ENCODE measurements at places on chromosomes 2 and 18.

DNA sequence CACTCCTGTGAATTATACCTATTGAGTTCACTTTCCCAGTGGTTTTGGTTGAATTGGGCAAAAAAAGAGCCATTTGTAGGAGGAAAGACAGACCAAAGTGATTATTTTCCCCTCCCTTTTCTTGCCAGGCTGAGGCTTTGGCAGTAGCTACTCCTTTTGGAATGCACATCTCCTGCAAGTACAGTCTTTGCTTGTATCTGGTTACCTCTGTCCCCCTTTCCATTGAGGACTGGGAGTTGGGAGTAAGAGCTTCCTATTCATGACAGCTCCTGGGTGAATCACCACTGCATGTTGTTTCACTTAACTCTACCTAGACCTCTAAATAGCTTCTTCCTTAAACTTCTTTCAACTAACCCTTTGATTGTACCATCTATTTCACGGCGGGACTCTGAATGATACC, 695.3 kb upstream of the ZNF804A start:
- DNase-seq = no peak

GRCh38 chr2:221264318-221264717, 307.8 kb downstream of the EPHA4 start:
- DNase-seq = no peak

DNA sequence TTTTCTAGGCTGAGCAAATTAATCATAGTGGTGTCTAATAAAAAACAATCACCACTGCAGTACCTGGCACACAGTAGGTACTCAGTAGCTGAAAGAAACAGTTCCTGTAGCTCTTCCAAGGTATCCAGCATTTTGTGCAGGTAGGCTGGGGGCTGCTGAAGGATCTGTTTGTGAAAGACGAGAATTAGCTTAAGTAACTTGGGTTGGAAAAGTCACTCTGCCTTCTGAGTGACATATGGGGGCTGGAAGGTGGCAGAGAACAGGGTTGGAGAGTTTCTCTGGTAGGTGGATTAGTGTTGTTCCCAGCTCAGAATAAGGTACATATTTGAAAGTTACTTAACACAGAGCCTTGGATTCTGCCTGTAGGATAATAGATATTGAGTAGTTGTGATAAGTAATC, 72.8 kb downstream of the FMNL2 start:
- no peak for DNase-seq

DNA sequence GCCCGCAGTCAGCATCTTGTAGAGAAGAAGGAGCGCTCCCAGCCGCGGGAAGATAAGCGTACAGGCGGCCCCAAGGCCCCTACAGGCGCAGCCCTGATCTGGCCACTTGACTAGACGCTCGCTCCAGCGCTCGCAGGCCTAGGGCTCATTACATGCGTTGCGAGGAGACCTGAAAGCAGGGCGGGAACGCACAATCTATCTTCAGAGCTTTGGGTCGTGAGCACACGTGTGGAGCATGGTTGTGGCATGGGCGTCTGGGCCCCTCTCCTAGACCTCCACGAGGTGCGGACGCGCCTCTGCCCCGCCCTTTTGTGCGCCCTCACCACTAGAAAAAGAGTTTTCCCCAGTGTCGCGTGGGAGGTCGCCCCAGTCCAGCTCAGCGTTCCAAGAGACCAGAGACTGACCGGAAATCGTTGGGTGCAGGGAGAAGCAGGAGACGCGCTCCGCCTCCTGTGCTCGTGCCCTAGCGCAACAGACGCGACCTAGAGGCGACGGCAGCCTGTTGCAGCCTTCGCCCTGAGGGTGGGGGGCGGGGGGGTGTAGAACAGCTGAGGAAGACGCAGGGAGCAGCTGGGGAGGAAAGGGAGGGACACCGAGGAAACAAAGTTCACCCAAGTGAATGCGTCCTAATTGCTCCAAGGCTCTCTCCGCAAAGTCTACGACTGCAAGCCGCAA, 12.6 kb downstream of the NR4A2 start:
- peak; percentile 66 for DNase-seq

DNA sequence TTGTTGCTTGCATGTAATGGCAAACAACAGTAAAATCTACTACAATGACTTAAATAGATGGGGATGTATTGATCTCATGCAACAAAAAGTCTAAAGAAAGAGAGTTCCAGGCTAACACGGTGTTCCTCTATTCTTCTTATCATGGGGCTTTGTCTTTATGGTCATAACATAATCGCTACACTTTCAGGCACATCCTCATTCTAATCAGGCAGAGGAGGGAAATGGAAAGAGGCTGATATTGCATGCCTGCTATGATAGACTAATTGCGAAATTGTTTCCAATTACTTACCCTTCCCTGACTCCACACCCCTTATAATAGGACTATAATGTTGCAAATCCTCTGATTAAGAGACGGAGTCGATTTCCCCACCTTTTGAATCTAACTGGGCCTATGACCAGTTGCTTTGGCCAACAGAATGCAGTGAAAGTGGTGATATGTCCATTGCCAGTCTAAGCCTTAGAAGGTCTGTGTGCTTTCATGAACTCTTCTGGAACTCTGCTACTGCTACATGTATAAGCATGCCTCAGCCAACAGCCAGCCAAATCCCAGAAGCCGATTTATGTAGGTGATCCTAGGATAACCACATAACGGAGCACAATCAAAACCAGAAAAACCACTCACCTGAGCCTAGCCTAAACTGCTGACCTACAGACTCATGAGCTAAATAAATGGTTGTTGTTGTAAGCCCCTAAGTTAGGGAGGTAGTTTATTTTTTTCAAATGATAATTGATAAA, 180.3 kb upstream of the TACR1 start:
- no peak for DNase-seq

GRCh38 chr2:224946895-224947294, 95.4 kb downstream of the DOCK10 start:
- no peak for DNase-seq

DNA sequence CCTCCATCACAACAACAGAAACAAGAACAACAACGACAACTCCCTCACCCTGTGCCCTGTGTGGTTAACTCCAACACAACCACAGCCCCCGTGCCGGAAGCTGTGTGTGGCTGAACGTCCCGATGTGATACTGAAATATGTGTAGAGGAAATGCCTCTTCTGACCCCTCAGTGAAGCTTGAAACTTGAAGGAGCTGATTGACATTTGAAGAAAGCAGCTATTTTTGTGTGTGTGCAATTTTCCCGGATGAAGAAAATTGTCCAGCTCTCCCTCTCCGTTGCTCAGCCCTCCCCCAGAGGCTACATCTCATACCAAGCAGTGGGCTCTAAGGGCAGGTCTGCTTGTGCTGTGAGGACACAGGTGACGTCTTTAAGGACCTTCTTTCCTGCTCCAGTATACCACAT, 173.8 kb downstream of the ICOS start:
- DNase-seq = no peak

DNA sequence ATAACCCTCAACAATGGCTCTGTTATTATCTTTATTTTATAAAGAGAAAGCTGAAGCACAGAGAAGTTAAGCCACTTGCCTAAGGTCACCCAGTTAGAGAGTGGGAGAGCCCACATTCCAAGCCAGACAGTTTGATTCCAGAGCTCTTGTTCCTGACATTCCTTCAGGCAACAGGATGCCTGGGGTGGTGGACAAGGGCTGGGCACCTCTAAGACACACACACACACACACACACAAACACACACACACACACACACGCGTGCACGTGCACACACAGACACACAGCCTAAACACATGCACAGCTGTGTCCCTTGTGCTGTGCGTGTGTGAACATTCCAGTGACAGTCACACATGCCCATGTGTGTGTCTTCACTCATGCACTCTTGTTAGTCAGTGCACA, 26.4 kb downstream of the CELF4 start:
- DNase-seq = no peak

DNA sequence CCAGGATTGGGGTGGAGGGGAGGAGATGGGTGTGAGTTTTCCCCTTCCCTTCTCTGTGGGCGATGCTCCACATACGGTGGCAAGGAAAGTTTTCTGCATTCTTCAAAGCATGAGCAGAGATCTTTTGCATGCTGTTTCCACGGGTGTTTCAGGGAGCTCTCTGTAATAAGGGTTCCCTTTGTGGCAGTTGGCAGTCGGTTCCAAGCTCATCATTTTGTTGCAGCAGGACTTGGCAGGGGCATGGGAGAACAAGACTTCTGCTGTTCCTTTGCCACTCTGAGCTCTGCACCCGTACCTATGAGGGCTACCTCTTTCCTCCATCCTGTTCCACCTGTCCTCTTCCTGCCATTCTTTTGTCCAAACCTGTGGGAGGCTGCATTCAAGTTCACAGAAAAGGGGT, 71.3 kb upstream of the SPRED2 start:
- DNase-seq = no peak

GRCh38 chr2:113776949-113777348, 20.5 kb upstream of the SLC35F5 start:
- DNase-seq = no peak

GRCh38 chr2:66987733-66988132, 409.4 kb upstream of the ETAA1 start:
- no peak for DNase-seq

- no peak for DNase-seq
Observed at GRCh38 chr2:54088191-54088634, 27.2 kb upstream of the ACYP2 start.

DNA sequence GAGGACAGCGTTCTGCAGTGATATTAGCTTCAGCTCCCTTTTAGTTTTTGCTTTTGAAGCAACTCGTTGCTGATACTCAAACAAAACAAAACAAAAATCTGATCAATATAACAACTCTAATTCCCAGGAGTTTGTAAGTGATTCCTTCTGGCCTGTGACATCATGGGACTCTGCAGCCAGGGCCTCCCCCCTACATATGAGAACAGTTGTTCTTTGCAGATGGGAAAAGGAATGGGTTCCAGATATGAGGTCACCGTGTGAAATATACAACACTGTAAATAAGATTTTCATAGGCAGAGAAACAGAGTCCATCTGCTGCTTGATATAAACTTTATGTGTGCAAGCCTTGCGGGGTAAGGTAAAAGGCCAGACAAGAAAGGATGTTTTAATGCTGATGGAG, 56.7 kb downstream of the DIS3L2 start:
- DNase-seq = peak; percentile 58

- DNase-seq = no peak
Observed at GRCh38 chr2:131145040-131145439, 39.9 kb downstream of the PLEKHB2 start.

DNA sequence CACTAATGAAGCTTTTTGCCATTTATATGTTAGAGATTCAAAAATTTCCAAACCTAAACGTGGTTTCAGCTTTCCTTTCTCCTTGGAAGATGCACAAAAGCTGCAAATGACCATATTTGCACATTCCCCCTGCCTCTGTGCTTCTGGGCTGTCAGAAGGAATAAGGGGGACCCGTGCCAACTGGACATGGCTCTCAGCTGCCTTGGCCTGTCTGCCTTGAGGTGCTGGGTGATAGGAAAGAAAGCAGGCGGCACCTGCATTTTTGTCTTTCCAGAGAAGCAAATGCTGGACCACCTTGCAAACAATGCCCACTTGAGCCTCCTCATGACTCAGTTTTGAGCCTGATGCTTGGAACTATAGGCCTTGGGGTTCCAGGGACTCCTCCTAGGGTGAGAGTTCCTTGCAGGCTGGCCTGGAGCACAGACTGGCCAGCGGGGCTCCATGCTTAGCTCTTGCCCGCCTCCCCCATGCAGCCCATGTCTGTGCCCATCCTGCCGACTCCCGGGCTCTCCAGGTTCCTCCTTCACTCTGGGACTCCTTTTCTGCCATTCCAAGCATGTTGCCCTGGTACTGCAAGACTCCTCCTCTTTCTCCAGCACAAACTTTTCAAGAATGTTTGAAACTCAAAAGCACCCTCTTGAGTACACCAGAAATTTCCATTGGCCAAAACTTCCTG, 109.0 kb upstream of the EPAS1 start:
- DNase-seq = no peak

GRCh38 chr2:824954-825353, 125.7 kb upstream of the SNTG2 start:
- DNase-seq = no peak

GRCh38 chr2:101030866-101031554, 28.9 kb downstream of the RPL31 start:
- DNase-seq = no peak

DNA sequence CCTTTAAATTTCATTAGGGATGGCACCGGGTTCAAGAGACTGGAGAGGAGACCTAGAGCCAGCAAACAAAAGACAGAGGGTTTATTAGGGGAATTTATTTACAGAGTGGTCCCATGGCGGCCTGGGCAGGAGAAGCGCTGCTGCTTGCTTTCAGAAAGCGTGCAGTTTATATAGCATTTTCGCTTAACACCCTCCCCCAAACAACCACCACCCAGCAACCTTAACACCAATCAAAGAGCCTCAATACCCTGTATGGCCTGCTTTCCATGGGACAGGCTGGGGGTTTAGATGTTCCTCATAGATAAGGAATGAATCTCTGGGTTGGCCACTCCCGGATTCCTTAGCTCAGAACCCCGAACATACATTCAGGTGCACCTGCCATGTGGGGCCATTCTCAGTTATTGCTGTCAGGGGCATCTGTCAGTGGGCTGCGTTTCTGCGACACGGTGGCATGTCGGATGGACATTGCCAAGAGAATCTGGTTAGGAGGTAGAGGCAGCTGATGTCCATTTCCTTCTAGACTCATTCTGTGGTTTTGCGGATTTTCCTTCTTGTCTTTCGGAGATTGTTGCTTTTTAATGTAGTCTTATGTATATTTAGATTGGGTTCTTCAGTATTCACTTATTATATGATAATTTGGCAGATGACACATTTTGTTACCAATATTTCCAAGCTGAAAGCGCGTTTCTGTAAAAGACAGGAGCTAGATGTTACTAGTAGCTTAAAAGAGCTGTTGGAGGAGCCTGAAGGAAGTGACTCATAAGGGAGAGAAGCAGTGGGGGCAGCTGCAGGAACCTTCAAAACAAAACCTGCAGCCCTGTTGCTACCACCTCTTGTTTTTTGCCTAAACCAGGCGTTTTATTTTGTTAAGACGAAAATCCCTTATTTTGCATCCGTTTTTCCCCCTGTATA, 7.2 kb downstream of the AGAP1 start:
- DNase-seq = no peak

DNA sequence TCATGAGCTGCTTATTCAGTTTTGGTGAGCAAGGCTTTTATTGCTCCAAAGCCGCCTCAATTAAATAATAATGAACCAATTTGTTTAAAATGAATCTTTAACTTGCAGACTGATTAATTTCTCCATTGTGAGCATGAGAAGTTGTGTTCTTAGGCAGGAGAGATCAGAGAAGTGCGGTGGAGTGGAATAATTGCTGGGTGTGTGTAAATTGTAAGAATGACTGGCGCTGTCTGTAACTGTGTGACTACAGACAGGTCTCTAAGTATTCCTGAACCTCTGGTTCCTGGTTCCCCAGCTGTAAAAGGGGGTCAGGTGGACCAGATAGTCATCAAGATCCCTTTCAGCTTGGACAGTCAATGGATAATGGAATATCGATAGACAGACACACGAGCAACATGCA, 98.0 kb upstream of the EFEMP1 start:
- DNase-seq = no peak

- no peak for DNase-seq
Observed at GRCh38 chr2:123906361-123906760, 118.7 kb upstream of the CNTNAP5 start.

- DNase-seq = no peak
Observed at GRCh38 chr2:46534589-46534988, 55.2 kb downstream of the TMEM247 start.

All from right forelimb (tissue), 1 donor.